ENCODE measurements at places on chromosomes 5 and 9.

GRCh38 chr5:147519380-147519779 lies 9.5 kb upstream of the DPYSL3 start:
- DNase-seq = no peak

GRCh38 chr5:80190960-80191359 lies 64.9 kb downstream of the SERINC5 start:
- no peak for DNase-seq

GRCh38 chr9:129434187-129434586 lies 186.7 kb downstream of the C9orf50 start:
- DNase-seq = no peak

DNA sequence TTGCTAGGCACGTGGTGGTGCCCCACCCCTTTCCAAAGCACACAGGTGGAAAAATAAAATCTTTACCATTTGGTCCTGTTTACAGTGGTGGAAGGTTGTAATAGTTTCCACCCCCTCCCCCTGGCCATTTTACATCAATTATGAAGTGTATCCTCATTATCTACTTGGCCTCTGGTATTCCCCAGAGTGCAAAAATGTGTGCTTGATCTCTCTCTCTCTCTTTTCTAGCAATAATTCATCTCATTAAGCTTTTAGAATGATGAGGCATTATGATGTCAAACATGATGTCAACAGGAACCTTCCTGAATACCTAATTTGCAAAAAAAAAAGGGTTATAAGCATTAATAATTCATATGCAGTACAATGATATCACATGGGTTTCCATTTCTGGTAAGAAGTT lies 3.1 kb downstream of the PDE8B start:
- DNase-seq = no peak

DNA sequence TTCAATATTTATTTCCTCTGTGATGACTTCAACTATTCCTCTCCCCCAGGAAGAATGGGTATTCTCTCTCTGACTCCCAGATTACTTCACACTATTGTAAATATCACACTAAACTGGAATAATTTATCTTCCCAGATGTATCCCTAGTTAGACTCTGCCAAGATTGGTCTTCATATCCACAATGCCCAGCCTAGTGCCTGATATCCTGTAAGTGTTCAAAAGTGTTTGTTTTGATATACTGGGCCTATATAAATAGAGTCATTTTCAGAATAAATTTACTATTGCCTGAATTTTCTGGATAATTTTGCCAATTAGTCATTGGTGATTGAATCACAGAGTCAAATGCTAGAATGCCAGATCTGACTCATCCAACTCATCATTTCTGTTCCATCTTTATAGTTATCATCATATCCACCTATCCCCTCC lies 143.7 kb upstream of the TNC start:
- no peak for DNase-seq

- no peak for DNase-seq
Observed at GRCh38 chr5:174837919-174838902, 113.8 kb downstream of the MSX2 start.

DNA sequence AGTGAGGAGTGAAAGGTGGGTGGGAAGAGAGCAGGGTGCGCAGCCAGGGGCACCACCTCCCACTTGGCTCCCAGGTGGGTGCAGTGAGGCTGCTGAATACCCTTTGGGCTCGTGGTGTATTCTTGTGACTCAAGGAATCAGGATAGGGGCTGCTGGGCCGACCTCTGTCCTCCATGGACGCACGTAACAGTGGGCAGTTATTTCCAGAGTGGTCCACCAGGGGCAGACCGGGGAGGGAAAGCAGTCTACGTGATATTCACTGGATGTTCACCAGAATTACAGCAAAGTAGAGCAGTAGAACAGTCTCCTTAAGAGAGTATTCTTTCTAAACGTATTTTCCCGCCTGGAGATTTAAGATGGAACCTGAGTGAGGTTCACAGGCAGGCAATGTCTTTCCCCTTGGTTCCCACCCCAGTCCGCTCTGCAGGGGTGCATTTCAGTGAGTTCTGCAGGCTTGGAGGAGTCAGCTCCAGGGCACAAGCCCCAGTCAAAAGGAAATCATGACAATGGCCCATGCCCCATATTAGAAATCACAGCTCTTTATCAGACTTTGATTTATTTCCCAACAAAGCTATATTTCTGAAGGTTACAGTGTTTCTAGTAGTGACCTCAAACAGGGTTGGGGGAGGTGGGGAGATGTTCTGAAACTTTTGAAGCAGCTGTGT lies 88.7 kb downstream of the SYK start:
- peak; percentile 42 for DNase-seq

GRCh38 chr5:88845081-88845697 lies 37.8 kb downstream of the MEF2C start:
- DNase-seq = no peak

All from 8988T (cell line).